ENCODE measurements at places on chromosomes 3 and 15.

- no peak for DNase-seq
Observed at GRCh38 chr3:156795890-156796481, 30.2 kb upstream of the LEKR1 start.

DNA sequence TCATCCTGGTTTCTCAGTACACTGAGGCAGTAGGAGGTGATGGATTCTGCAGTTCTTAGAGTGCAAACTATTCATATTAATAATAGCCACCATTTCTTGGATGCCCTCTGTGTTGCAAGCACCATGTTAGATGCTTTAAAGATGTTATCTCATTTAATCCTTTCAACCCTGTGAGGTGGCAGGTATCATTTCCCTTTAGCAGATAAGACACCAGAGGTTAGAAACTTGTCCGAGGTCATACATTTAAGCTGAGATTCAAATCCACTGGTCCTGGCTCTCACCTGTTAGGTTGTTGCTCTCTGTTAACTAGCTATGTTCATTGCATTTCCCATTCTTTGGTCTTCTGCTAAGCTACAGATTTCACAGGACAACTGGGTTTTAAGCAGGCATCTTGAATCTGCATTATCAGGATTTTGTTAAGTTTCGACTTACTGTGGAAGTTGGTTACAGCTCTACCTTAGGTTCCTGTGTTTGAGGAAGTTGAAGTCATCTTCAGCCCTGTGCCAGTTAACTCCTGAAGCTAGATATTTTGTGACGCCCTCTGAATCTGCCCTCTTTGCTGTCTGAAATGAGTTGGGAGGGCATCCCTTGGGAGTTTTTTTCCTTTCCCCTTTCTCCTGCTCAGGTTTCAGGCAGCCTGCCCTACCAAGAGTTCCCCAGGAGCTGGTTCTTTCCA, 6.4 kb downstream of the PDE8A start:
- no peak for DNase-seq

DNA sequence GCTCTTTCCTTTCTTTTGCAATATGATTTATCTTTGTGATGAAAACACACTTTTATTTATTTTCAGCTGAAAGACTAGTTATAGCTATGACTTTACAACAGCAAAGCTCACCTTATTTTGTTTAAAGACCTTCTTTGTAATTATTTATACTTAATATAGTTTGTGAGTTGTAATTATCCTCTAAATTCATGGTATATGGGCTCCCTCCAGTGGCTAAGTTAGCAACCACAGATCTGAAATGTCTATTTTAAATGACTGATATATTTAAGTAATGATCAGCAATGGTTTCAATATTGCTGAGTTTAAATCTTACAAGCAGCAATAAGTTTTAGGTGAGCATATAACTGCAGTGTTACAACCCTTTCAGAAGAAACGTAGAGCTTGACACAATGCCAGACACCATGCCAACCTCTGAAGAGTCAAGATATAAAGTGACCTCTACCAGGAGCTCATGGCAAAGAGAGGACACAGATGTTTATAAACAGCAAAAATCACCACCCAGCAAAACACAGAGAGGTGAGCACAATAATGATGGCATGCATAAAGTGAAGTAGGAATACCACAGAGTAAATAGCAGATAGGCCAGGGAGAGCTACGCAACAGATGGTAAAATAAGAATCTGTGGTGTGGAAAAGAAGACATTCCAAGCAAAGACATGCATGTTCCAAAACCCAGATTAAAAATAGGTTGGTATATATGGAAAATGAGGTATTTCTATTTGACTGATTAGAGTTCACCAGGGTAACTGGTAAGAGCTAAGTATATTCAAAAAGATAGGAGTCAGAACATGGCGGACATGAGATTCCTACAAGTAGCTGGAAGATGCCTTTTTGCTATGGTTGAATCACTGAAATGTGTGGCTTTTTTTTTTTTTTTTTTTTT, 143.7 kb upstream of the ZNF385D start:
- DNase-seq = no peak

- no peak for DNase-seq
Observed at GRCh38 chr3:142597906-142598305, 1.7 kb downstream of the PLS1 start.

GRCh38 chr15:77907824-77908751, 169.4 kb downstream of the TBC1D2B start:
- DNase-seq = no peak

GRCh38 chr3:193662757-193663322, 69.8 kb downstream of the OPA1 start:
- DNase-seq = no peak

DNA sequence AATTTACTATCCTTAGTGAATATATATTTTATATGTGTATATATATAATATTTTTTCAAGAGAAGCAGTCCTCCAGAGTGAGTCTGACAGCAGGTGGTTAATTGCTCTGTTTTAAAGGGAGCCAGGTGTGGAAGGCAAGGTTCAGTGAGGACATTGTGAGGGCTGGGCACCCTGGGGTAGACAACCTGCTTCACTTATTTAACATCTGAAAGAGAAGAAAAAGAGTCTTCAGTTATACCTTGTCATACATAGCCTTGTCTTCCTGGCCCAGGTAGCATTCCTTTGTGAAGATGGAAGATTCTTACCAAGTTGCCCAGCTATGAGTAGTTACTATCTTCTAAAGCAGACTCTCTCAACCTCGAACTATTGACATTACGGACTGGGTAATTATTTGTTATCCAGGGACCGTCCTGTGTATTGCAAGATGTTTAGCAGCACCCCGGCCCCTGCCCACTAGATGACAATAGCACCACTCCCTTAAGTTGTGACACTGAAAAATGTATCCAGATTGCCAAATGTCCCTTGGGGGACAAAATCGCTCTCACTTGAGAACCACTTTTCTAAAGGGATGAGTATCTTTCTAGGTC, 336.0 kb upstream of the TRIM42 start:
- no peak for DNase-seq

All from right forelimb (tissue), 1 donor.